ENCODE measurements at places on chromosomes 2 and 18.

DNA sequence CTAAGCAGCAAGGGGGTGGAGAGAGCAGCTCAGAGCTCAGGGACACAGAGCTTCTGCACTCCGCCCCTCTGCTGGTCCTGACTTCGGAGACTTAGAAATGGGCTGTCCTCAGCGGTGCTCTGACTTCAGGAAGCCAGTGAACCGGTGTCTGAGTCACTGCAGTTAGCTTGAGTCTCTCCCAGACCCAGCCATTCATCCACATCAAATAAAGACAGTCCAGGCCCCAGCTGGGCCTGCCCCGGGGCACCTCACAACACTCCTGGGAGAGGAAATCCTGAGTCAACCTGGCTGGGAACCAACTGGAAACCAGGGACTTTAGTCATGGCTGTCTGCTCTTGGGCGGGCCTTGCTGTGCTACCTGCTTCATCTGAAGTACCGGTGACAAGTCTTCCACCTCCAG, 5.4 kb upstream of the ITGB6 start:
- no peak for DNase-seq

DNA sequence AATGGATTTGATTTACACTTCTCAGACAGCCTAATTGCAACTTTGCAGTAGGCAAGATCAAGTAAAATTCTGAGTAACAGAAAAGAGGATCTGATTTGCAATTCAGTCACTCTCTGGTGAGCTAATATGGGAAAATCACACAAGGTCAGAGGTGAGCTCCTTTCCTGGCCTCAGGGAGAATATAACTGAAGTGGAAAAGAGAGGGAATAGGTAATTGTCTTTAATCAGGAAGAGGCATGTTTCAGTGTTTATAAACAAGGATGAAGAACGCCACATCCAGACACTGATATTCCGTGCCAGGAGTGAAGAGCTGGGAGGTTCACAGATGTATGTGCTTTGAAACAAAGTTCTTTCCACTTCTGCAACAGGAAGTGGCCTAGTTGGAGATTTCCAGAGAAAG, 127.1 kb downstream of the ETAA1 start:
- DNase-seq, result no peak

DNA sequence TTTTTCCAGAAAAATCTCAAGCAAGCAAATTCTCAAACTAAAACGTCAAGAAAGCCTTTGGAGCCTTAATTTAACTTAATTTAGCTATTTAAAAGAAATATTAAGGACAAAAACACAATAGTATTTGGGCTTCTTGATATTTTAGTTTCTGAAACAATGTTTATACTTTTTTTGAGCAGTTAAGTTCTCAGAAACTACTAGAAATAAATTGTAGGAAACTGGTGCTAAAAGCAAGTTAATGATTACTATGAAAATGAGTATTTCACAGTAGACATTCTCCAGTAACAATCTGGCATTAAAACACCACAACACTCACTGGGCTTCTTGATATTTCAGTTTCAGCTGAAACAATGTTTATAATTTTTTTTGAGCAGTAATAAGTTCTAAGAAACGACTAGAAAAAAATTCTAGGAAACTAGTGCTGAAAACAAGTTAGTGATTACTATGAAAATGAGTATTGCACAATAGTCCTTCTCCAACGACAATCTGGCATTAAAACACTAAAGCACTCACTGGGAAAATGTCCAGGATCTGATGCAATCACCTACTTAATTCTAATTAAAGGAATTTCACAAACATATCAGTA, 45.1 kb downstream of the TRAK2 start:
- DNase-seq, result no peak

GRCh38 chr2:119174216-119174992, 15.9 kb upstream of the C1QL2 start:
- DNase-seq, result peak; percentile 30

GRCh38 chr2:126507425-126507911, 148.5 kb upstream of the GYPC start:
- DNase-seq, result no peak

- no peak for DNase-seq
These were observed 74.7 kb downstream of the TNFRSF11A start for GRCh38 chr18:62399781-62400308.

GRCh38 chr2:20514596-20515269, 67.9 kb downstream of the RHOB start:
- no peak for DNase-seq

DNA sequence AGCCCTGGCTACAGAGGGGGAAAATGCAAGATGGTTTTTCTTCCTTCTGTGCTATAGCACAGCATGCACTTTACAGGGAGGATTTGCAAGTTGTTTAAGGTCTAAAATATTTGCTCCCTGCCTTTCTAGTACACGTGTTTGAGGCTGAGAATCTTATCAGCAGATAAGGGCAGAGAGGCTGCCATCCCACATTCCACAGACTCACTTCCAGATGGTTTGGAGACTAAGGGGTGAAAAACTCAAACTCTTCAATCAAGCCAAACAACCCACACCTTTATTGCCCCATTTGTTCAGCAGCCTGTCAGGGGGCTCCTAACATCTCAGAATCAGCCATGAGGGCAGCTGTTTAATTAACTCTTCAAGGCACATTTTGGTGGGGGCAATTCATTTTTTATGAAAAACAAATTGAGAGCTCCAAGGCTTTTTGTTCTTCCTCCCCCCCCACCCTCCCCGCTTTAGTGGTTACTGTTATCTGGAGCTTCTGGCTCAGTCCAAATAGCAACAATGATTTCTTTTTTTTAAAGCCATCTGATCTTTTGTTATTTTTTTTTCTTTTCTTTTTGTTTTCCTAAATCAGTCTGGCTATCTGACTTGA, 242.6 kb upstream of the NT5C1B start:
- DNase-seq, result no peak

DNA sequence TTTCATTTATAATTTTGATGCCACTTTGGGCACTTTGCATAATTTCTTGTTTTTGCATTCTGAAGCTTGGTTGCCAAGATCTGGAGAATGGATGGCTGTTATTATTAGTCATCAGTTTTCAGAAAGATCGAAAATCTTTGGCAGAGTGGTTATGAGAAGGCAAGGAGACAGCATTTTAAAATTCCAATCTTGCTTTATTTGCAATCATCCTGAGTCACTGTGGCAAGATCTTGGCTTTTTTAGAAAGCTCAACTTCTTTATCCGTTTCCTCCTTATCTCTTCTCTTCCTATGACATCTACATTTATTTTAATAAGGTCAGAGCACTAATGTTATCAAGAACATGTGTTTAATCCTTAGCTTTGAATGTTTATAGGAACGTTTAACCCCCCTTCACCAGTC, 31.1 kb upstream of the EIF2AK3 start:
- DNase-seq, result no peak

DNA sequence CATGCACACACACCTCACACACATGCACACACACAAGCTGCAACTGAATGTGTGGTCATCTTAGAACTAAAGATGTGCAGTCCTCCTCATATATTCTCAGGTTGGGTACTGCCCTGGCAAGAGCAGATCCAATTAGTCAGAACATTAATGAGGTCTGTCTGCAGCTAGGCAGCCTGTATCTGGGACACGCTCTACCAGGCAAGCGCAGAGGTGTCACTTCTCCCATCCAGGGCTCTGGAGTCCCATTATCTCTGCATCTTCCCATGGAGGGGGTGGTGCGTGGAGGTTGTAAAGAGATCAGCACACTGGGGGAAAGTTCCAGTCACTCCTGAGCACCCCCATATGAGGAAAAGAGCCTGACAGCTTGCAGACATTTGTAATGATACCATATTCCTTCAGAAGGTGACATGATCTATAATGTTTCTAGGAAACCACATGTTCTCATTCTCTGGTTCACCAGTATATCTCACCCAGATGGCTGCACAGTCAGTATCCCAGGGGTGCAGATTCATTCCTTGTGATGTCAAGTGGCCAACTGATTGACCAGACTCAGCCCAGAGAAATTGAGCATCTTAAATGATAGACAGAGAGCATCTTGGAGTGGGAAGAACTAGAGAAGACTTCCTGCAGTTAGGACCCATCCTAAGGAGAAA, 95.4 kb downstream of the RTN4 start:
- no peak for DNase-seq
